Cardiac fibroblast (primary cell): ENCODE measurements at places on chromosomes 2 and 18.

DNA sequence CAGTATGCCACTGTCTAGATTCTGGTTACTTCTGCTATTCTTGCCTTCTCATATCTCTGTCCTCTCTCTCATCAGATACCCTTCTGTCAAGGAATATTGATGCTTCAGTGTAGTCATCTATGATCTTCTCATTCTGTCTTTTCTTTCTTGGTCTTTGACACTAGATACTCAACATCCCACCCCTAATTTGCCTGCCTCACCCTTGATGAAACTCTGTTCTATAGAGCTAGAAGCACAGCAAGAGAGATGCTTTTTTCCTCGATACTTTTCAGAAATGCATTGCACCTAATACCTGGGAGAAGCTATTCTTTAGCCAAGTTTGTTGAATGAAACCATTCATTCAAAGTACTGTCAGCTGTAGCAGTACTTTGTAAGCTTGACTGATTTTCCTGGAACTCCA lies 9.5 kb downstream of the SEPTIN2 start:
- DNase-seq = no peak

GRCh38 chr2:38731090-38731489 lies 20.1 kb downstream of the SRSF7 start:
- DNase-seq = no peak

DNA sequence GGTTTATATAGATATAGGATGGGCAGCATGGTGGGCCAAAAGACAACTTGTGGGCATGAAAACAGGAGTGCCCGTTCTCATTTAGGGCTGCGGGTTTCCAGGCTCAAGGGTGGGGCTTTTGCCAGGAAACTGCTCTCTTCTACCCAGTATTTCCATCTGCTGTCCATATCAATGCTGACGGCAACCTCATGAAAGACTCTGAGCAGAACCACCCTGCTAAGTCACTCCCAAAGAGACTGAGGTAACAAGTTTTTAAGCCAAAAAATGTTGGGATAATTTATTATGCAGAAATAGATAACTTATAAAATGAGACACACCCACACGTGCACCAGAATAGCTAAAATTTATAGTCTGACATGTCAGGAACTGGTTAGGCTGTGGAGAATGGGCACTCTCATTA lies 36.1 kb upstream of the MPPE1 start:
- DNase-seq = no peak

DNA sequence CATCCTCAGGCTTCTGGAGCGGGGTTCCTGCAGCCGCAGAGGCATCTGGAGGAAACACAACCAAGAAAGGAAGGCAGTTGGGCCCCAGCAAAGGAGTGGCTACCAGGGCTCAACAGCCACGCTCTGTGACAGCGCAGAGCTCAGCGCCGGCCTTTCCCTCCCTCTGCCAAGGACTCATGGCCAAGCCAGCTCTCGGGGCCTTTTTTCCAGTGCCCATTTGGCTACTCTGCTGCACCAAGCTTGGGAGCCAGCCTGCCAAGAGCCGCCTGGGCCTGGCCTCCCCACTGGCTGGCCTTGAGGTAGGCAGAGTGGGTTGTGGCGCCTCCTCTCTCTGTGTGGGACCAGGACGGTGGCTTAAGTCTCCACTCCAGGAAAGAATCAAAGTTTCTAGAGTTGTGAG lies 7.2 kb upstream of the CCDC74A start:
- no peak for DNase-seq

DNA sequence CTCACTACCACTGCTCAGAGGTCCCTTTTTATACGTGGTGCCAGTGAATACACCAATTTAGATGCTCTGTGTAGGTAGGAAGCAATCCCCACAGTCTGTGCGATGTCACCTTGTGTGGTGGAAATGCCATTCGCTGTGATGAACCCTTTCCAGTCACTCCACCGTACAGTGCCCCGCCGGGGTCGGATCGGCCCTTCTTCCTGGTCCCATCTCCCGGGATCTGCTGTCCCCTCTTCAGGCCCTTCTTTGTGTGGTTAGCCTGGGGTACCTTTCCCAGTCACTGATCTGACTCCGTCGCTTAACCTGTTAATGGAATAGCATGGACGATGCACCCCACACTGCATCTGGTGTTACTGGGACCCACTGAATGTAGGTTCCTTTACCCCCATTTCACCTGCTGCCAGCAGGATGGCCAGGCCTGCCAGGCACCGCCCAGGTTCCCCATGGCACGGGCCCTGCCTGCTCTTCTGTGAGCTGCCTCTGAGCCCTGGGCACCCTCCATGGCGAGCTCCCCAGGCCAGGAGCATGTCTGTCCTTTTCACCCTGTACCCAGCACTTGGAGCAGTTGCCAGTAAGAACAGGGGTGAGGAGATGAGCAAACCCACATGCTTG lies 18.0 kb downstream of the TWIST2 start:
- no peak for DNase-seq

GRCh38 chr2:45287045-45287444 lies 277.8 kb upstream of the SIX2 start:
- peak; percentile 78 for DNase-seq

DNA sequence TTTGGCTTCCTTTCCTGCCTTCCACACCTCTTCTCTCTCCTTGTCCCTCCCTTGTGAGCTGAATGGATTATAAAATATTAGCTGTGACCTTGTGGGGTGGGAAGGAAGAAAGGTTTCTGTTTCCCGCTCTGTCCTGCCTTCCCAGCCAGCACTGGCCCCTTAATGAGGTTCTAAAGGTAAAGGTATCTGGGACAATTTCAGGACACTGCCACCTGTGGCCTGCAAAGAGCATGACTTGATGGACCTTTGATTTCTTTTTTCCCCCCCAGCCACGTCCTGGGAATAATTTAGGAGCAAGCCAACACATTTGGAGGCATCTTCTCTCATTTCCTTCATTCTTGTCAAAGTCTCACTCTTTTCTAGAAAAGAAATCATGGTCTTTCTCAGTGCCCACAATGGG lies 246.7 kb upstream of the EPAS1 start:
- no peak for DNase-seq

GRCh38 chr2:46643493-46643892 lies 164.1 kb downstream of the TMEM247 start:
- DNase-seq = no peak

DNA sequence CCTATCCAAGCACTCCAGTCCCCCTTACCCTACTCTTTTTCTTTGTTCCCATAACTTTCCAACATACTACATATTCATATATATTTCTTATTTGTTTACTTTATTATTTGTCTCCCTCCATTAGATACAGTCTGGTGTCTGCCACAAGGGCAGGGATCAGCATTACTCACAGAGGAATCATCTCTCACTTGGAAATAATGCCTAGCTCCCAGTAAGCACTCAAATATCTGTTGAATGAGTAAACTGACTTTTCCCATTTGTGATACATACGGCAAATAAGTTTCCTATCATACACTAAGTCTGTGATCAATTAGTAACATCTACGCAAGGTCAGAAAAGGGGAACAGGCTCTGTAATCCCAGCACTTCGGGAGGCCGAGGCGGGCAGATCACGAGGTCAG lies 18.7 kb downstream of the C1D start:
- peak; percentile 19 for DNase-seq
